T-helper 2 cell (primary cell): ENCODE measurements at places on chromosomes 7 and 10.

DNA sequence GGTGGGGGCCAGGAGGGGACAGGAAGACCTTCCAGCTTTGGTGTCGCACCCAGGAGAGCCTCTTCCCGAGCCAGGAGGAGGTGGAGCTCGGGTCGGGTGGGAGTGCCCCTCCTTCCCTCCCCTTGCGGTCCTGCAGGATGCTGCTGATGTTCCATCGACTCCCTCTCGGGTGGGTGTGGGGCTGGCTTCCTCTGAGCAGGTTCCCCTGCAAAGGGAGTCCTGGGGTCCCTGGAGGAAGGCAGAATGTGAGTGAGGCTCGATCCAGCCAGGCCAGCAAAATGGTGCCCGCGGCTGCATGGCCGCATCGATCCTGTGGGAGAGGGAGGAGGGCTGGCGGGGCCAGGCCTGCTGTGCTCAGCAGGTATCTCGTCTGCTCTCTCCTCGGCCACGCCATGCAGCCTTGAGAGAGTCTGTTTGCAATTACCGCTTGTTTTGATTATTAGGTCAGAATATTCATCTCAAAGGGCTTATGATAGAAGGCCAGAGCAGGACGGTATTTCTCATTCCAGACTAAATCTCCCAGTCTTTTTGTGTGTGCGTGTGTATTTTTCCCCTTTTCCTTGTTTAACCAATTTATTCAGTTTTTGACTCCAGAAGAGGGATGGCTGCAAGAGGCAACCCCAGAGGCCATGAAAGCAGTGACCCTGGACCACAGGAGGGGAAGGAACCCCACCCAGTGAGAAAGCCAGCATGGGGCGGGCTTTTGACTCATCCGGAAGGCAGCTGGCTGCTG is 137.3 kb upstream of the ZMIZ1 start:
- no peak for DNase-seq

- DNase-seq: no peak
These were observed 314.9 kb upstream of the SEMA3A start for GRCh38 chr7:84509522-84509921.

GRCh38 chr10:124122211-124122610 is 28.8 kb upstream of the CHST15 start:
- DNase-seq: no peak

GRCh38 chr7:139908792-139909191 is 79.7 kb downstream of the TBXAS1 start:
- no peak for DNase-seq

DNA sequence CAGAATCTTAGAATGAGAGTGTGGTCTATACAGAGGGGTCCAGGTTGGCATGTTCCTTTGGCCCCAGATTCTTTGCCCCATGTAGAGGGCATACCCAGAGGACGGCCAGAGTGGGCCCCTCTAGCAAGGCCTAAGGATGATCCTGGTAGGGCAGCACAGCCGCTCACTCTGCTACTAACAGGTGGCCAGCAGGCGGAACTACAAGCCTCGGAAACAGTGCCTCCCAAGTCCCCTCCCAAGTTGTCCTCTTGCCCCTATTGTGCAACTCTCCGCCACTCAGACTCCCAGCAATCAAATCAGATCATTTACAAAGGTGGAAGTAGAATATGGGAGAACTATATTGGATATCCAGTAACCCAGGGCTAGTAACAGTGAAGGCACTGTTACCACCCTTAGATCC is 107.4 kb downstream of the STRA8 start:
- no peak for DNase-seq

GRCh38 chr10:60340973-60341372 is 48.7 kb downstream of the ANK3 start:
- DNase-seq: peak; percentile 19

DNA sequence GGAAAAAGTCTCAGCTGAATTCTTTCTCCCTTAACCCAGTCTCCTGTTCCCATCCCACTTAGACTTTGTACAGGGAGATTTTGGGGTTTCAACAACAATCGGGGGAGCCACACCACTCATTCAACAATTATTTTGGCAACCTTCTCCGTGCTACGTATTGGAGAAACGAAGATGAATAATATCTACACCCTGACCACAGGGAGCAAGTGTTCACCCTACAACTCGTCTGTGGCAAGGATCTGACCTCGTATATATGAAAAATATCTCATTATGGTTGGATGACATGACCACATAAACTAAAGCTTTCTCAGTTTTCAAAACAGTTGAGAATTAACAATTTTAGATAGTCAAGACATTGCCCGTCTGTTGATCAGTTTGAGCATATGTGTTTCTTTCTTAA is 302.1 kb downstream of the CACNA2D1 start:
- DNase-seq: no peak

GRCh38 chr10:116101616-116102315 is 171.2 kb downstream of the GFRA1 start:
- DNase-seq: no peak

GRCh38 chr7:33155811-33156210 is 26.4 kb downstream of the BBS9 start:
- DNase-seq: no peak

- DNase-seq: no peak
These were observed 584.6 kb upstream of the POM121L12 start for GRCh38 chr7:52450816-52451215.

DNA sequence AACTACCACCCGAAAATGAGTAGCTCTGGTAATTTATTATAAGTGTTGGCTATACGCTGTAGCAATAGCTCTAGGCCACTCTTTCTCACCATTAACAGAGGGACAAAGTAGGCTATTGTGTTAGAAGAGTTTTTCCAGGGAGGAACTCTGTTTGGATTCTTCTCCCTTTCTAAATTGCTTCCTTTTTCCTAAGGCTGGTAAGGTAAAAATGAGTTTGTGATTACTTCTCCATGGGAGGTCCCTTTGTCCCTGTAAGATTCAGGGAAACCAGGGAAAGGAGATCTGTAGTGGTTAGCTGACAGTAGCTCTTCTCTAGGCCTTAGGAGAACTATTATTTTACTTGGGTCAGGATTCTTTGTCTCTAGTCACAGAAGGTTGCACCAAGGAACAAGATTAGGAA is 23.2 kb upstream of the SEMA3E start:
- DNase-seq: no peak

DNA sequence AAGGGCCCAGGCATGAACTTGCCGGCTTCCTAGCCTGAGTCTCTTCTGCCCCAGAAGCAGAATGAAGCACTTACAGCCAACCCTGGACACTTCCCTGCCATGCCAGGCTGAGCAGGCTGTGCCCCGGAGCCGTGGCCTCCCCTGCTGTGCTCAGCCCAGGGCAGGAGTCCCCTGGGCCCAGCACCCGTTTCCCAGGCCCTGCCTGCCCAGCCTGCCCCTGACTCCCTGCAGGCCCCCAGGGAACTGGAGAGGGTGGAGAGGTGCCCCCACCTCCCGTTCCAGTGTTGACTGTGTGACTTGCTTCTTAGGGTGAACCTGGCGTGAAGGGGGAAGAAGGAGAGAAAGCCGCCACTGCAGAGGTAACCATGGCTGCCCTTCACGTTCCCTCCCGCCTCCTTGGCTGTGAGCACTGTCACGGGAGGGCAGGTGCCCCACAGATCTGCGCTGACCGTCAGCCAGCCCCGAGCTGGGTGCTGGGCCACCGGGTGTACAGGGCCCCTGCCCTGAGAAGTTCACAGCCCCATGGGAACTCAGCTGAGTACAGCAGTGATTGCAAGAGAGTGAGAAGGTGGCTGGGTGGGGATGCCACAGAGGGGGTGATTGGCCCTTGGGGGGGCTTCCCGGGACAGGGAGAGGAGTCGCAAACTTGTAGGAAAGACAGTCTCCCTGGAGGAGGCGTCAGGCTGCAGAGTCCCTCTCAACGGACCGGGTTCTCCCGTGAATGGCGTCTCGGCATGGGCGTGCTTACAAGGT is 75.9 kb downstream of the MYL10 start:
- DNase-seq: no peak

- DNase-seq: no peak
These were observed 256.3 kb upstream of the MAGI2 start for GRCh38 chr7:79709574-79710409.

DNA sequence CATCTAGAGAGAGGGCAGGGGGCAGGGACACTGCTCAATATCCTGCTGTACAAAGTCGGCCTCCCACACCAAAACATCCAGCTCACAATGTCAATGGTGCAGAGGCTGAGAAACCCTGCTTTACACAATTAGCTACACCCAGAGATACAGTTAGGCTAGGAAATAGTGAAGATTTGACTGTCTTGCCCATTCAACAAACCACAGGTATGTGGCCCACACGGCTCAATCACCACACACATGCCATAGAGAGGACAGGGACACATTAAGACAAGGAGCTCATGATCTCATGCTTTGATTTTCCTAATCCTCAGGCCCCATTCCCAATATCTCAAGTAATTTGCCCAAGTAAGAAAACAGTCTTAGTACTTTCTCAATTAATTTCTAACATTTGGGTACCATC is 110.4 kb downstream of the OSBPL3 start:
- DNase-seq: no peak

GRCh38 chr7:35498416-35498815 is 196.5 kb downstream of the HERPUD2 start:
- no peak for DNase-seq

DNA sequence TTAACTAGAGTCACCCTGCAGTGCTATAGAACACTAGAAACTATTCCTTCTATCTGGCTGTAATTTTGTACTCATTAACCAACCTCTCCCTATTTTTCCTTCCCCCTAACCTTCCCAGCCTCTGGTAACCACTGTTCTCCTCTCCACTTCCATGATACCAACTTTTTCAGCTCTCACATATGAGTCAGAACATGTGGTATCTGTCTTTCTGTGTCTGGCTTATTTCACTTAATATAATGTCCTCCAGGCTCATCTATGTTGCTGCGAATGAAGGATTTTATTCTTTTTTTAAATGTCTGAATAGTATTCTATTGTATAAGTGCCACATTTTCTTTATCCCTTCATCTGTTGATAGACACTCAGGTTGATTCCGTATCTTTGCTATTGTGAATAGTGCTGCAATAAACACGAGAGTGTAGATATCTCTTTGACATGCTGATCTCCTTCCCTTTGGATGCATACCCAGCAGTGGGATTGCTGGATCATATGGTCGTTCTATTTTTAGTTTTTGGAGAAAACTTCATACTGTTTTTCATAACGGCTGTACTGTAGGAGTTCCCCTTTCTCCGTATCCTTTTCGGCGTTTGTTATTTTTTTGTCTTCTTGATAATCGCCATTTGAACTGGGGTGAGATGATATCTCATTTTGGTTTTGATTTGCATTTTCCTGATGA is 101.4 kb downstream of the FAM107B start:
- no peak for DNase-seq

GRCh38 chr10:99854860-99855259 is 72.4 kb downstream of the ABCC2 start:
- DNase-seq: no peak

- no peak for DNase-seq
These were observed 859.2 kb downstream of the GATA3 start for GRCh38 chr10:8913720-8914119.

DNA sequence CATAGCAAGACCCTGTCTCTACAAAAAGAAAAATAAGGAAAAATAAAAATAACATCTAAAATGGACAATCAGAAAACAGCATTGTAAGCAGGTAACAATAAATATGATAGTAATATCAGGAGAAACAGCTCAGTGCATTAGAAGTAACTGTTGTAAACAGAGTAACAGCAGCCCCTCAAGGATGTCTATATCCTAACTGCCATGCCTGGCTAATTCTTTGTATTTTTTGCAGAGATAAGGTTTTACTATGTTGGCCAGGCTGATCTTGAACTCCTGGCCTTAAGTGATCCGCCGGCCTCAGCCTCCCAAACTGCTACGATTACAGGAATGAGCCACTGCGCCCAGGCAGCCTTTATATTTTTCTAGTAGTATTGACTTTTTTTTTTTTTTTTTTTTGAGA is 7.5 kb downstream of the SORBS1 start:
- no peak for DNase-seq

GRCh38 chr7:47688311-47689100 is 106.6 kb upstream of the TNS3 start:
- no peak for DNase-seq
